ENCODE measurements at places on chromosomes 3 and 15. TPM values are rescaled to one million over a fixed set of nuclear protein-coding genes. Genes with fewer than 3 reads are reported as not detected.

GRCh38 chr3:8255725-8256124 is 245.9 kb upstream of the LMCD1 start:
- no peak for DNase-seq

CHRD gene
- total RNA-seq = 1.3 TPM

CMSS1 gene
- total RNA-seq = 39.3 TPM

DNA sequence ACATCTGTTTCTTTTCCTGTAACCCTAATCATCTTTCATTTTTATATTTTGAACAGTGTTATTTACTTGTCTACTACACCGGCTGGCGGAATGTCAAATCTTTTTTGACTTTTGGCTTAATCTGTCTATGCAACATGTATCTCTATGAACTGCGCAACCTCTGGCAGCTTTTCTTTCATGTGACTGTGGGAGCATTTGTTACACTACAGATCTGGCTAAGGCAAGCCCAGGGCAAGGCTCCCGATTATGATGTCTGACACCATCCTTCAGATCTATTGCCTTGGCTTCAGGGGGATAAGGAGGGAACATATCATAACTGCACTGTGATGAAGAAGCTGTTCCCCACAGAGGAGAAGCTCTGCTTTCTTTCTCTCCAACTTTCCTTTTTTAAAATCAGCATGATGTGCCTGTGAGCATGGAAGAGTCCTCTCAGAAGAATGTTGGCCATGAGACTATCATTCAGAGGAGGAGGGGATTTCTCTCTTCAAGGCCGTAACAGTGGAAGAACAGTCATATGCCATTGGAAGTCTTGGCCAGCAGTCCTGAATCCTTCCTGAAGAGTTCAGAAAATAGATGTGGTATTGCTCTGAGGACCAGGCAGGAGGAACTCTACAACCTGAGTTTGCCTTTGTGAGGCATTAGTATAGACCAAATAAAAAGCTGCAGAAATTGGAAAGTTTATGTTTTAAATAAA is 69.9 kb downstream of the SEC22A start:
- no peak for DNase-seq

- no peak for DNase-seq
Observed at GRCh38 chr3:21020681-21021080, 730.3 kb downstream of the ZNF385D start.

DNA sequence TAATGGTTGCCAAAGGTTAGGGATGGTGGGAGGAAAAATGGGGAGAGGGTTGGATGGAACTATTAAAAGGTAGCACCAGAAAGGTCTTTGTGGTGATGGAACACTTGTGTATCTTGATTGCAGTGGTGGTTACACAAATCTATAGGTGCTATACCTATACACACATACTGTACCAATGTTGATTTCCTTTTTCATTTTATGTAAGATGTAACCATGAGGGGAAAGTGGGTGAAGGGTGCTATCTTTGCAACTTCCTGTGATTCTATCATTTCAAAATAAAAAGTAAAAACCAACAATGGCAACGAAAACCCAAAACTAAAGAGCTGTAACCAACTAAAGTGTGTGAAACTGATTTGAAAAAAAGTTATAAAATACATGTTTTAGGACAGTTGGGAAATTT is 761 bp upstream of the ZNF35 start:
- no peak for DNase-seq

GRCh38 chr3:30354513-30354912 is 251.9 kb upstream of the TGFBR2 start:
- no peak for DNase-seq

- DNase-seq = no peak
Observed at GRCh38 chr15:25797936-25798901, 64.9 kb downstream of the ATP10A start.

EBLN2 gene
- 0.04 TPM for total RNA-seq

TBC1D5 gene
- 15.4 TPM for total RNA-seq

DNA sequence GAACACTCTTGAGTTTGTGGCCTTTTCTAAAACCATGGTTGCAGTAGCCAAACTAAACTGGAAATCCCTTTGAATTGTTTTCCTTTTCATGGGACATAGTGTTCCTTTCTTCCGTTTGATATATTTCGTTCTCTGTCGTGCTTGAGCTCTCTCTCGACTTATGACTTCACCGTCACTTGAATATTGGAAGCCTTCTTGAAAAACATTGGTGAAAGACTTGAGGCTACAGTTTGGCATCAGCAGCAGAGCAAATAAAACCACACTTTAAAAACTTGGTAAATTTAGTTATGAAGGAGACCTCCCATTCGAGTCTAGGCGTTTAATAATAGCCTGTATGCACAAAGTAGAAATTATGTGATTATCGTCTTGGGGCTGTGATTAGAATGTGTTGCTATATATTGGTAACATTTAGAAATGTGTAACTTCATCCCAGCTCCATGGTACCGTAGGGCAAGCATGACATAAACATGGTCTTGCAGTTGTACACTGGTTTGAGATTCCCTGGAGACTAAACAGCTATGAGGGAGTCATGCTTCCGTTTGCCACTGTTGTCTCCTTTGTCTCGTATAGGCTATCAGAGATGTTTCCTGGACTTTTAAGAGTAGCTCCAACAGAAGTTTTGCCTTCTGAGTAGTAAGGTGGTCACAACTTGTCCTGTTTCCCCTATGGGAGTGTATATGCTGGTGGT is 122.3 kb downstream of the PTPRG start:
- DNase-seq = no peak

DNA sequence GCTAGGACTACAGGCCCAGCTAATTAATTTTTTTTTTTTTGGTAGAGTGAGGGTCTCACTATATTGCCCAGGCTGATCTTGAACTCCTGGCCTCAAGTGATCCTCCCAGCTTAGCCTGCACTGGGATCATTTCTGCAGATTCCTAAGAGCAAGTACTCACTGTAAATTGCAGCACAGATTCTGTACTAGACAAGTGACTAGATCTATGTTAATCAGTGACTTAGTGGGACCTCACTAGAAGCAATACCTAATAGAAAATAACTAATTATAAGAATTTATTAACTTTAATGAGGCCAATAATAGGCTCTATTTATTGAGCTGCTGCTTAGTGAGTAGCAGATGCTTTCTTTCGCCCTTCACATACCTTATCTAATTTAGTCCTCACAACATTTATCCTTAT is 10.6 kb upstream of the UTS2B start:
- no peak for DNase-seq

SPESP1 gene
- not detected for total RNA-seq

- no peak for DNase-seq
Observed at GRCh38 chr15:57821826-57822225, 115.3 kb downstream of the POLR2M start.

PLA2G4E gene
- not detected for total RNA-seq

DNA sequence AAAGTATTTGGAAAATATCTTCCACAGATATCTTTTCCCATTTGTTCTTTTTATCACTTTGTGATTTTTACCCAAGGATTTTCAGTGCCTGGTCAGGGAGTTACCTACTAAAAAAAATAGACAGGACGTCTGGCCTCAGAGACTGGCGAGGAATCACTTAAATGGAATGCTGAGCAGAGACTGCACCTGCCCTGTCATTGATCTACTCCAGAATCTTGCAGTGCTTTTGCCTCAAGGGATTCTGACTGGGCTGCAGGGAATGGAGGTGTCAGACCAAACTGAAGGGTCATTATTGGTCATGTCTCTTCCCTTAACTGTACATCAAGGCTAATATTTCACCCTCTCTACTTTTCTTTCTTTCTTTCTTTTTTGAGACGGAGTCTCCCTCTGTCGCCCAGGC is 12.1 kb upstream of the RYR3 start:
- DNase-seq = no peak

- DNase-seq = peak; percentile 3
Observed at GRCh38 chr15:76588811-76589747, 252.5 kb downstream of the ISL2 start.

GRCh38 chr15:101406526-101407195 is 82.8 kb downstream of the PCSK6 start:
- DNase-seq = no peak

BNC1 gene
- not detected for total RNA-seq

ACKR2 gene
- not detected for total RNA-seq

GRCh38 chr3:99199021-99199420 is 297.5 kb upstream of the DCBLD2 start:
- DNase-seq = no peak

FAM98B gene
- 5.8 TPM for total RNA-seq

DNA sequence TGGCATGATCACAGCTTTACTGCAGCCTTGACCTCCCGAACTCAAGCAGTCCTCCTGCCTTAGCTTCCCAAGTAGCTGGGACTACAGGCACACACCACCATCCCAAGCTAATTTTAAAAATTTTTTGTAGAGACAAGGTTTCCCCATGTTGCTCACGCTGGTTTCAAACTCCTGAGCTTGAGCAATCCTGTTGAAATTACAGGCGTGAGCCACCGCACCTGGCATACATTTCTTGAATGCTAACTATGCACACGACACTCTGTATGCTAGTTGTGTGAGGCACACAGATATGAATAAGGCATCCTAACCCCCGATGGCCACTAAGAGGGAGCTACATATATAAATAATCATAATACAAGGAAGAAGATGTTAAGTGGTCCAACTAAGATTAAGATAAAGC is 64.9 kb downstream of the CDC25A start:
- no peak for DNase-seq

GRCh38 chr15:23912191-23912590 is 225.1 kb upstream of the NDN start:
- no peak for DNase-seq

CORO2B gene
- total RNA-seq = 0.33 TPM

RTP1 gene
- 0.29 TPM for total RNA-seq

DNA sequence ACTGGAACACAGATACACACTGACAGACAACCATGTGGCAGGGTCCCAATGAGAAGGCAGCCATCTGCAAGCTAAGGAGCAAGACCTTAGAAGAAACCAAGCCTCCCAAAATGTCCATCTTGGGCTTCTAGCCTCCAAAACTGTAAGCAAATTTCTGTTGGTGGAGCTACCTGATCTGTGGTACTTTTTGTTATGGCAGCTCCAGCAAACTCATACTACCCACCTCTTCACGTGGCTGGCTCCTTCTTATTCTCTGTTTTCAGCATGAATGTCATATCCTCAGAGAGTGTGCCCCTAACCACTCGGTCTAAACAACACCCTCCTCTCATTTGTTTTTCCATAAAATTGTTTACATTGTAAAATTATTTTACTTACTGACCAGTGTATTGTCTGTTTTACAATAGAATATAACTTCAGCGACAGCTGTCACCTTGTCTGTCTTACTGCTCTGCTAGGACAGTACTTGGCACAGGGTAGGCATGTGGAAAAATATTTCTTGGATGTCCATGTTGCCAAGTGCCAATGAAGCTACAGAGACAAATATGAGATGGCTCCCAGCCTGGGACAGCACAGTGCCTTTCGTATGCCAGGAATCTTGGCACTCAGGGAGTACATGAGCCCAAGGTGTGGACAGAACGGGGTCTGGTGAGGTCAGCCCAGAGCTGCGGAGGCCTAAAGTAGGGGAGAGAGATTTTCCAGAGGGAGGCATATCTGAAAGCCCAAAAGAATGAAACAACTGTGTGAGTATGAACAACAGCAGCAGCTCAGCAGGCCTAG is 17.4 kb upstream of the SLC25A36 start:
- no peak for DNase-seq

CHRNA7 gene
- 4.0 TPM for total RNA-seq

NR1I2 gene
- not detected for total RNA-seq

- DNase-seq = no peak
Observed at GRCh38 chr3:179949412-179949811, 87.3 kb downstream of the PEX5L start.

DNA sequence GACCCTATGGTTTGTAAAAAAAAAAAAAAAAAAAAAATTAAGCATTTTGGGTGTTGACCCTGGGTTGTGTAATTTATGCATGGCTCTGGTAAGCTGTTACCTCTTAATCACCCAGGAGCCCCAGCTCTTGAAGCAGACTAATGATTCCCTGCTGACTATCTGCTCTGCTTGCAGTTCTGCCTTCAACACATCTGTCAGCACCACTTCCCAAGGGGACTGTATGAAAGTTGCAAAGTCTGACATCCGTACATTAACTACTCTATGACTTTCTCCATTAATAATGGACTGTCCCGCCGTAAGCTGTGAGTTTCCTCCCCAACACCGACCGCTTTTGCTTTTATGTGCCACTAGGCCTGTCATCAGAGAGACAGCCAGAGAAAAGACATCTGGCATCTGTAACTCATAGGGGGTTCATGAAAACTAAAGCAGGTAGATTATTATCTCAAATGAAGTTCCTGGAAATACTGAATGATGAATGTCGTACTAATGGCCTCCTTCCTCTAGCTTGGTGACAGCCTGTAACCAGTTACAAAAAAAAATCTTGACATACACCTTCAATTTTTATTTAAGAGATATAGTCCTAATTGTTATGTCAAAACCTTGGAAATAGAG is 271.5 kb downstream of the IL5RA start:
- no peak for DNase-seq

DNA sequence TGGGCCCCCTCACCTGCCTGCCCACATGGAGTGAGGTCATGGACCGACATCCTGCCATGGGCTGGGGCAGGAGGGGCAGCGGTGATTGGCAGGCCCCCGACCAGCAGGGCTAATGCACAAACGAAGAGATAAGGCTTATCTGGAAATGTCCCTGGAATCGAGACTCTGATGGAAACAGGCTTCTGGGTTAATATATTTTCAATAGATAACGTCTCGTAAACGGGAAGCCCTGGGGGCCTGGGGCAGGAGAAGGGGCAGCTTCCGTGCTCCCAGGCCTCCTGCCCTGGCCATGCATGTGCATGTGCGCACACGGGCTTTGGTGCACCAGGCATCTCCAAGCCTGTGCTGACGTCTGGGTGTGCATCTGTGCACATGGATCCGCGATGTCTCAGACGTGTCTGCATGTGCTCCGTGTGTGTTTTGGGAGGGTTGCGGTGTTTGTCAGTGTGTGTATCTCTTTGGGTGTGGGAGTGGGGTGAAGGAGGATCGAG is 55.1 kb downstream of the DNAJB8 start:
- DNase-seq = no peak

GATA2 gene
- 4.0 TPM for total RNA-seq

- peak; percentile 17 for DNase-seq
Observed at GRCh38 chr3:157311633-157312375, 124.8 kb upstream of the PTX3 start.

TTLL13 gene
- 0.06 TPM for total RNA-seq

GRCh38 chr3:23743141-23743784 is 62.5 kb upstream of the UBE2E1 start:
- DNase-seq = no peak

DNA sequence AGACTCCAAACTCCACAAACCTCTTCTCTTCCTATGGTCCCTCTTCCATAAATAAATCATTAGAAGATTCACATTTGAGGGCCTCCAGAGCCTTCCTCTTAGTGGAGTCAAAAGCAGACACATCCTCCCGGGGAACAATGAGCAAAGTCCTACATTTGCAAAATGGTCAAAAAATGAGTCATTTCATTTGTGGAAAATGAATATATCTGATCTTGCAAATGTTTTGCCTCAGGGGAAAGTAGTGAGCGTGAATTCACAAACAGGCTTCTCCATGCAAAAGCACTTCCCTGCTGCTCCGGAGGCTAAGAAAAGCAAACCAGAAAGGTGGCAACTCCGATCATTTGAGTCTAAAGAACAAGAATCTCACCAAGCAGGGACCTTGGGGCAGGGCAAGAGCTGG is 86.7 kb upstream of the IQSEC1 start:
- DNase-seq = no peak

MST1R gene
- total RNA-seq = 0.21 TPM

- no peak for DNase-seq
Observed at GRCh38 chr15:77606142-77607034, 26.3 kb downstream of the LINGO1 start.

TEX55 gene
- not detected for total RNA-seq

- peak; percentile 14 for DNase-seq
Observed at GRCh38 chr3:149902498-149903139, 68.1 kb downstream of the PFN2 start.

All from H4 (cell line).